Activated CD4-positive, alpha-beta T cell treated with anti-CD3 and anti-CD28 coated beads for 24 hours (primary cell): ENCODE measurements at places on chromosomes 12 and 14.

GRCh38 chr12:24797901-24798300, 151.0 kb downstream of the BCAT1 start:
- no peak for DNase-seq

DNA sequence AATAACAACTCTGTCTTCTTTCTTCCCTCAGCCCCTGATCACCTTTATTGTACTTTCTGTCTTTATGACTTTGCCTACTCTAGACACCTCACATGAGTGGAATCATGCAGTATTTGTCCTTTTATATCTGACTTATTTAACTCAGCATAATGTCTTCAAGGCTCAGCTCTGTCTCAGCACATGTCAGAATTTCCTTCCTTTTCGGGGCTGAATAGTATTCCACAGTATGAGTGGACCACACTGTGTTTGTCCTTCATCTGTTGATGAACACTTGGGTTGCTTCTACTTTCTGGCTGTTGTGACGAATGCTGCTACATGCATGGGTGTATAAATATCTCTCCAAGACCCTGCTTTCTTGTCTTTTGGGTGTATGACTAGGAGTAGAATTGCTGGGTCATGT, 117.6 kb downstream of the KIF26A start:
- no peak for DNase-seq

GRCh38 chr12:100026241-100026640, 41.5 kb upstream of the ANKS1B start:
- no peak for DNase-seq

GRCh38 chr12:82688596-82688995, 1.9 kb downstream of the TMTC2 start:
- DNase-seq, result no peak

DNA sequence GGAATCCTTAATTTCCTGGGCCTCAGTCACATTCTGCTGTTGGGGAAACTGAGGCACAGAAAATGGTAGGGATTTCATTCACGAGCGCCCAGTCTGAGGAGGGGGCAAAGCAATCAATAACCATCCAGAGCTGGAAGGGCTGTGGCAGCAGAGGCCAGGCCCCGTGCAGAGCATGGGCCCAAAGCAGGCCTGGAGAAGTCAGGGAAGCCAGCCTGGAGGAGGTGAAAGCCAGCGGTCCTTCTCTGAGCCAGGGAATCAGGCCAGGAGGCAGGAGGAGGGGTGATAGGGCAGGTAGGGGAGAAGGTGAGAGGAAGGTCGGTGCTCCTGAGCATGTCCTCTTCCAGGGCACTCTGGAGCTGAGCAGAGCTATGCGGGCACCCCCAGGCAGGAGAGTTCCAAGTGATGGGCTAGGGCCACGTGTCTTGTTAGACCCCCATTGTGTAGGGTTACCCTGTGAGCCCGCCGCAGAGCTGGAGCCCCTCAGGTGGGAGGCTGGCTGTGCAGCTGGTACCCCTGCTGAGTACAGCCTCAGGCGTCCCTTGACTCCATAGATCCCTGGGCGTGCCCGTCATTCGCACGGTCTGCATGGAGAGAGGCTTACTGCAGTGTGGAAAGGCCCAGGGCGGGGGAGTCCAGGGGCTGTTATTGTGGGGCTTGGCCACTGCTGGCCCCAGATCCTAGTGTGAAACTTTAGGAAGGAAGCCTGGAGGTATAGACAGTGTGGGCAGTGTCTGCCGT, 4.8 kb downstream of the TNFAIP2 start:
- DNase-seq, result no peak

- DNase-seq, result no peak
Observed at GRCh38 chr12:53571295-53571694, 54.9 kb downstream of the ATF7 start.

- DNase-seq, result no peak
Observed at GRCh38 chr12:58079806-58080205, 138.4 kb downstream of the ATP23 start.

DNA sequence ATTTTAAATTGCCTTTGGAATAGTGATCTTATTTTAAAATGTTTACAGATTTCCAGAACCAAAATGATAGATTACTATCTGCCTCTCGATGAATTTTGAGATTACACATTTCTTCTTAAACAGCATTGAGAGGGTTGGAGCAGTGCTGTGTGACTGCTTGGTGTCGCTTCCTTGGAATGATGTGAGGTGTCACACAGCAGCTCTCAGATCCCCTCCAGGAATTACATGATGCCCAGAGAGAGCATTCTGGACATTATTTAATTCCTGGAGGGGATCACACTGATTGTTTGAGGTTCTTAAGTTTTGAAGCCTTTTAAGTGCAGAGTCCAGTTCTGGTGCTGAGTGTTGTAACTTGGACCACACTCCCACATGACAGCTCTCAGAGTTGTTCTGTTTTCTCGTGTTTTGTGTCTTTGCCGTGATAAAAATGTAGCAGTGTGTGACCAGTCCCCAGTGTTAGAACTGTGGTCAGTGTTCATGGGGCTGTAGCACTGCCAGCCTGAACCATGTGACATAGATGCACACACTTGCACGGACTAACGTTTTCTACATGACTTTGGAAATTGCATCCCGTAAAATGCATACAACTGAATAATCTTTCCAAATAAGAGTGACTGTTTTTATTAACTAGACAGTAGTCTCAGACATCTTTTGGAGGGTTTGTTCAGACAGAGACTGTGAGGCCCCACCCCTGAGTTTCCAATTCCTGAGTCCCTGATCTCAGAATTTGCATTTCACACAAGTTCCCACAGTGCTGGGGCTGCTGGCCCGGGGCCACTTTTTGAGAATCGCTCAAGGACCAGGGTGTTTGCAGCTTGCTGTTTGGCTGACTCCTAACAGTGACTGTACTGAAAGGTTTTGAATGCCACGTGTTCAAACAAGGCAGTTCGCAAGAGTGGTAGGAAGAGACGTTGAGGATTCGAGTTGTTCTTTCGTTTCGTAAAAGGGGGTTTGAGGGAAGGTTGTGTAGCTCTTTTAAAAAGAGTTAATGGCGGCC, 26.0 kb downstream of the XRCC3 start:
- DNase-seq, result no peak

GRCh38 chr14:101563654-101564443, 2.6 kb downstream of the DIO3 start:
- DNase-seq, result no peak

GRCh38 chr14:81819344-81819743, 285.7 kb upstream of the SEL1L start:
- no peak for DNase-seq

DNA sequence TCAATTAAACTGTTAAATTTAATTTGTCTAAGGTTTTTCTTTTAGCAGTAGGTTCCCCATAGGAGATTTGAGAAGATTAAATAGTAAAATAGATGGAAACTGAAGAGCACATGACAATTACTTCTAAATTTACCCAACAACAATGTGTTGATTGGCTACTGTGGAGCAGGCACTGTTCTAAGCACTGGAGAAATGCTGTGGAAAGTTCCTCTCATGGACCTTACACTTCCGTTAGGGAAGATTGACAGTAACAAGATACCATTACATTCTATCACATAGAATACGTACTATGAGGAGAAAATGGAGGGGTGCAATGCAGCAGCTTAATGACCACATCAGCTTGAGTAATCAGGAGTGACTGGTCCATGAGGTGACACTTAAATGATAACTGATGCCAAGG, 8.1 kb upstream of the STAB2 start:
- no peak for DNase-seq
